ENCODE measurements at places on chromosomes 1 and 21. TPM values are rescaled to one million over a fixed set of nuclear protein-coding genes. Genes with fewer than 3 reads are reported as not detected.
A peak's percentile ranks its signal among the peaks of the same experiment; 100 is the strongest.

The AUNIP gene
- 1.1 TPM for total RNA-seq

The CRYZ gene
- total RNA-seq = 30.4 TPM

The HENMT1 gene
- total RNA-seq = 7.3 TPM

The OXCT2 gene
- total RNA-seq = 2.4 TPM

DNA sequence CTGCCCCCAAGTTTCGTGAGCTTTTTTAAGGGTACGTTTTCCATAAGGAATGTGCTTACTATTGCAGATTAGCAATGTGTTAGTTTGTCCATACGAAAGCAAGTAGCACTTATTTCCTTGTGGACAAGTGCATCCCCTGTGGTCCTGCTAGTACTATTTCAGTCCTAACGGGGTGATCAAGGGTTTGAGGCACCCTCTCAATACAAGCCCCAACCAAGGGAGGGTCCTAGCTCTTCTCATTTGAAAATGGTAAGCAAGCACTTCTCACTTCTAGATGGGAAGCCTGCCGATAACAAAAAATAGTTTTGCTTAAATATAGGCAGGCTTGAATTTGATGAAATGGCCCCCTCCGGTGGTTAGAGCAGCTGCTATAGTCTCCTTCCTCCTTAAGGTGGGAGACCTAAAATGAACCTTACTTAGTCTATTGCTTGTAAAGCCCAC is 64.0 kb upstream of the HMCN1 start:
- DNase-seq = no peak

GRCh38 chr1:182603646-182604174 is 479 bp downstream of the RGS16 start:
- no peak for DNase-seq

The LRRN2 gene
- 0.89 TPM for total RNA-seq

DNA sequence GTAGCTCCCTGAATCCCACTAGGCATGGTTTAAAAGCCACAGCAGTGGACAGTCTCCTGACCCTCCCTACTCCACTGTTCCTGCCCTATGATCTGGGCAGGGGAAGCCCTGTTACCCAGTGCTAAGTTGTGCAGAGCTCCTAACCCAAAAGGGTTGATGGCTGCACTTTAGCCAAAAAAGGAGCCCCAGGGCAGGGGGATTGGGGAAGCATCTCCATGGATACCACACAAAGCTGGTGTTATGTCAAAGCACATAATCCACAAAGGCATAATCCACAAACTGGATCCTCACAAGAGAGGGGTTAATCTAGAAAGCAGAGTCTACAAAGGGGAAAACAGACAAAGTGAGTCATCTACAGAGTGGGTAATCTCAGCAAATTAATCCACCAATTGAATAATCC is 5.7 kb downstream of the RSPO1 start:
- no peak for DNase-seq

- no peak for DNase-seq
These were observed 79.7 kb upstream of the CACYBP start for GRCh38 chr1:174920093-174920492.

DNA sequence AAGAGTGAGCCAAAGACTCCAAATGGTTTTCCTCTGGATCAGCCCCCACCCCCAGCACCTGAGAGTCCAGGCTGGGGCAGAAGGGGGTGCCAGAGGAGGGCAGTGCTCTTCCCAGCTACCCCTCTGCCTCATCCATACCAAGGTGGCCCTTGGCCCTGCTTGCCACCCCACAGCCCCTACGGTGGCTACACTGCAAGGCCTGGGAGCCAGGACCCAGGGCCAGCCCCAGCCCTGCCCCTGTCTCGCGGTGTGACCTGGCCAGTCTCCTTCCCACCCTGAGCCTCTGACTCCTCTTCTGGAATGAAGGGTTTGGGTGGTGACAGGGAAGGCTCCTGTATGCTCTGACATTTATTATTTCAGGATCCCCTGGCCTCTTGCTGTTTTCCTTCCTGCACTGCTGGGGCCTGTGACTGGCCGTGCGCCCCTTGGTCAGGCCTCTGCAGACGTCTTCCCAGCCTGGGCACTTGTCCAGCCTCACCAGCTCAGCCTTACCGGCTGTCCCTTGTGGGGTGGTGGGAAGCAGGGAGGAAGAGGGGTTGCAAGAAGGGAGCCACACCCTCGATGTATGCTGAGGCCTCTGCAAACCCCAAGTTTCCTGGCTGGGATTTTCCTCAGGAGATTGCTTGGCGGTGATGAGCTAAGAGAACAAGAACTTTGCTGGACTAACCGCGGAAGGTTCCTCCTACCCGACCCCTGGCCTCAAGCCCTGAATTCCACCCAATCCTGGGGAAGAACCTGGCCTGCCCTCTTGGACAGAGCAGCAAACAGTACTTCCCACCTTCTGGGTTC is 13.5 kb downstream of the ASAP3 start:
- peak; percentile 63 for DNase-seq

The MEX3A gene
- total RNA-seq = 6.6 TPM

DNA sequence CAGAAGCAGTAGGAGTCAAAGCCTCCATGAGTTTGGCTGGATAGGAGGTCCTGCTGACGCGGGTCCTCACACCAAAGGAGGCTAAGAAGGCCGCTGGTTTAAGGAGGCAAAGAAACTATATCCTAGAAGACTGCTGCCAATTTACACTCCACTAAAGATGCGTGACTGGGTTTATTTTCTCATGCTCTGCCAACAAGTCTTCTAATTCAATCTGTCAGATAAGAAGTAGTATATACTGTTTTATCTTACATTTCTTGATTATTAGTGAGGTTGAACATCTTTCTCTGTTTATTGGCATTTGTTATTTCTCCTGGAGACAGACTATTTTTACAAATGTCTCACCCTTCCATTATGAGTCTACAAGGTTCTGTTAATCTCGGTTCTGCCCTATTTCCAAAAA is 34.1 kb downstream of the ACBD6 start:
- DNase-seq = no peak

GRCh38 chr21:14699433-14700407 is 153.6 kb upstream of the SAMSN1 start:
- no peak for DNase-seq

The PPIAL4G gene
- under 0.01 TPM for total RNA-seq

The SLC1A7 gene
- total RNA-seq = not detected

- DNase-seq = no peak
These were observed 72.1 kb upstream of the LHX8 start for GRCh38 chr1:75062111-75062510.

GRCh38 chr1:74652711-74653139 is 20.9 kb downstream of the ERICH3 start:
- DNase-seq = no peak

DNA sequence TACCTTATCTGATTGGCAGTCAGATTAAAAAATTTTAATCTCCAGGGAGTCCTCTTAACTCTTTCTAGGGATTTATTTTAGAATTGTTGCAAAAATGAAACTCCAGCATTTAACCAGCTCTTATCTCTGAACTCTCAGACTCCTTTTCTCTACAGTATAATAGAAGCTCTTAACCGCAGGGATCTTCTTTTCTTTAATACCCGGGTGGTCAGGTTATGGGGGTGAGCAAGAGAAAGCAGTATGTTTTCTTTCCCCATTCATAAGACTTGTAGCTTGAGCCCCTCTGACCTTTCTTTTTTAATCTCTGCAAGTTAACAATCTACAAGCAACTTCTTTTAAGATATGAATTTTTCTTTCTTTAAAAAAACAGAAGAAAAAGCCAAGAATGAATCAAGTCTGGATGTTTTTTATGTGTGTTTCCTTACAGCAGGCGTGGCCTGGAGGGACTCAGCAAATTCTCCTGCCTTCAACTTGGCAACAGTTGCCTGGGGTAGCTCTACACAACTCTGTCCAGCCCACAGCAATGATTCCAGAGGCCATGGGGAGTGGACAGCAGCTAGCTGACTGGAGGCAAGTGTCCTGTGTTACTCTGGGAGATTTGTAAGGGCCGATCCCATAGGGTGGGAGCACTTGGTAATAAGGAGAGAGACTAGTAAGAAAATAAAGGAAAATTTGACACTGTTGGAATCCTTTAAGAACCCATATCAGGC is 13.4 kb upstream of the OLFML3 start:
- no peak for DNase-seq

The VHLL gene
- total RNA-seq = not detected

DNA sequence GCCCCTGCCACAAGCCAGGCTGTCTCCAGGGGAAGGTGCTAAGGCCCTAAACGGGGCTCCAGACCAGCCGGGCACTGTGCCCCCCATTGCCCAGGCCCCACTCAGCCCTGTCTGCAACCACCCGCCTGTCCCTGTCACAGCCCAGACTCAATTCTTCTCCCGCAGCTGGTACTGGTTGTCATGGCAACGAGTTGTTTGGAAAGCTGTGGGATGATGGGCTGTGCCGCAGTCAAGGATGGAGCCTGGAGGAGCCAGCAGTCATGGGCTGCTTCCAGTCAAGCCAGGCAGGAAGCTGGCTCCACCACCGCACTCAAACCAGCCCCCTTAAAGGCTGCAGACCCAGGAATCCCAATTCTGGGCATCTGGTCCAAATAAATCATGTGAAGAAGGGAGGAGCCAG is 4.2 kb downstream of the SPOCD1 start:
- DNase-seq = no peak

The MYCL gene
- total RNA-seq = 9.6 TPM

DNA sequence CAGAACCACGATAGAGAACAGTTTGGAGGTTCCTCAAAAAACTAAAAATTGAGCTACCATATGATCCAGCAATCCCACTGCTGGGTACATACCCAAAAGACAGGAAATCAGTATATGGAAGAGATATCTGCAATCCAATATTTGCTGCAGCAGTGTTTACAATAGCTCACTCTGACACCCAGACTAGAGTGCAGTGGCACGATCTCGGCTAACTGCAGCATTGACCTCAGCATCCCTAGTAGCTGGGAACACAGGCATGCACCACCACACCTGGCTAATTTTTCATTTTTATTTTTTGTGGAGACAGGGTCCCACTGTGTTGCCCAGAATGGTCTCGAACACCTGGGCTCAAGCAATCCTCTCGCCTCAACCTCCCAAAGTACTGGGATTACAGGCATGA is 13.1 kb downstream of the TTC13 start:
- no peak for DNase-seq

- no peak for DNase-seq
These were observed 42.9 kb upstream of the CD2 start for GRCh38 chr1:116711263-116711840.

GRCh38 chr1:41490911-41491310 is 6.4 kb upstream of the EDN2 start:
- DNase-seq = no peak

DNA sequence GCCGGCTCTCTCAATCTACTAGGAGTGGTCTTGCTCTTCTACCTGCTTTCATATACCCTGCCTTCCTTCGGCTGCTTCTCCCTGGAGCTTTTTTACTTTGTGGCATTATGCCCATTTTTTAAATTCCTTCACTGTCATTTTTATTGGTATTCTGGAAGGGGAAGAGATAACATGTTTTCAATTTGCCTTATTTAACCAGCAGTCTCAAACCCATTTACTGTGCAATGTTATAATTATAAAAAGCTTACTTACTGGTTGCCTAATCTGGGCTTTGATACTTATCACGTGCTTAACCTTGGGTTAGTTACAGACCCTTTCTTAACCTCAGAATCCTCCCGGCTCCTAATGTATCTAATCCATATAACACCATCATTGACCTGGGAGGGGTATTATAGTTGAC is 128.1 kb downstream of the SIPA1L2 start:
- DNase-seq = no peak

DNA sequence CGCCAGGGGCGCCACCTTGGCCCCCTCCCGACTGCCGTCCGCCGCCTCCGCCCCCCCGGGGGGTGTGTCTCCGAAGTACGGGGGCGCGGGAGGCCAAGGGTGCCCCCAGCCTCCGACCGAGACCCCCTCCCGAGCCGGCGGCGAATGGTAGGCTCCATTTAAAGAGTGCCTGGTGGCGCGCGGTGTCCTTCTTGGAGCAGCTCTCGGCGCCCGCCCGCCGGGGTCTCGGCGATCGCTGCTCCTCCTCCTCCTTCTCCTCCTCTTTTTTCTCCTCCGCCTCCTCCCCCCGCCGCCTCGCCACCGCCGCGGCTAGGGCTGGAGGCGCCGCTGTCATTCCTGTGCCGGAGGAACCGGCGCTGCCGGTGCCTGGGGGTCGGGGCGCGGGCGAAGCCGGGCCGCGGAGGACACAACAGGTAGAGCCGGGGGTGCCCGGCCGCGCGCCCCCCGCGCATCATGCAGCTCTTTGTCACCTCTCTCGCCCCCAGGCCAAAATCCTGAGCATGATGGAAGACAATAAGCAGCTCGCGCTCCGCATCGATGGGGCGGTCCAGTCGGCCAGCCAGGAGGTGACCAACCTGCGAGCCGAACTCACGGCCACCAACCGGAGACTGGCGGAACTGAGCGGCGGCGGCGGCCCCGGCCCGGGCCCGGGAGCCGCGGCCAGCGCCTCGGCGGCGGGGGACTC is at the start of gene KAZN:
KAZN (plus strand) TSS at position 188 of the 685 bp plus-strand sequence.
- no peak for DNase-seq

DNA sequence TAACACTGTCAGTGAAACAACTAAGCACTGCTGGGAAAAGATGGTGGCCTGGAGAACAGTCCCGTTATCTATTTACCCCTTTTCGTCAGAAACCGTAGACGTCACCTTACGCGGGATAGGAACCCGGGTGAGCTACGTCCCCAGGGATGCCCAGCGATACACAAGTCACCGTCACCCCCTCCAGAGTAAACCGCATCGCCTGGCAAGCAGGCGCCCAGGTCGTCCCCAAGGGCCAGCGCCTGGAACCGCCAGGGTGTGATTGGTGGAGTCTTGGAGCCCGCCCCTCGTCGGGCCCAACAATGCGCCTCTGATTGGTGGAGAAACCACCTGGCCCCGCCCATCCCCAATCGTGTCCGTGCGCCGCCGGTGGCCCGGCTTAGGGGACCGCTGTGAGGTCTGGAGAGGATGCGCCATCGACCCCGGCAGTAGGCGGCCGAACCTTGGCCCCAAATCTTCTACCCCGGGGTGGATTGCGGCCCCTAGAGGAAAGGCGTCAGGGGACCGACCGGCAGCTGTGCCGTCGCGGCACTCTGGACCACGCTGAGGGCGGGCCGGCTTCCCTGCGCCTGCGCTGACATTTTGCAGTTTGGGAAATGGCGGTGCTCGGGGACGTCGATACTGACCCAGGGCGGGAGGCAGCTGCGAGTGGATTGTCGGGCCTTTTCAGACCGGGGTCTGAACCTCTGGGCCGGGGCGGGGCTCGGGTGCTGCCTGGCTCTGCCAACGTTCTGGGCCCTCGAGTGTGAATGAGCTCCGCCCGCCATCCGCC is 34.4 kb downstream of the SLC2A1 start:
- DNase-seq = peak; percentile 88

The ASTN1 gene
- 2.4 TPM for total RNA-seq

DNA sequence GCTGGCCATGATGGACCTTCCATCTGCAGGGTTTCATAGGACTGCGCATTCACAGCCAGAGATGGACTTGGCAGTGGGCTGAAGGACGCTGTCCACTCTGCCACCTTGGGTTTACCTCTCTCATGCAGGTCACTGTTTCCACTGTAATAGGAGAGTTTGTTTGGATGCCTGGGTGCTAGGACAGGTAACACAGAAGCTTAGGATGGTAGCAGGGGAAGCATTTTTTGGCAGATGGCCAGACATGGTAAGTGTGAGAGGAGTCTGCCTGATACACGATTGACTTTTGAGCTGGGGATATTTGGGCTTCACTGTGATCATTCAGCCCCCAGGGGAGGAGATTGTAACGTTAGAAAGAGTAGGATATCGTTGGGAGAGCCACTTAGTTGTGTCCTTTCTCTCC is 11.8 kb downstream of the PSEN2 start:
- no peak for DNase-seq

The SLC9C2 gene
- not detected for total RNA-seq
